ENCODE measurements at places on chromosomes 4 and X. TPM values are rescaled to one million over a fixed set of nuclear protein-coding genes. Genes with fewer than 3 reads are reported as not detected.

Gene SCRG1
- total RNA-seq, result 0.25 TPM

Gene REPS2
- total RNA-seq, result 7.5 TPM

Gene RASSF6
- not detected for total RNA-seq

Gene PRRG3
- 0.10 TPM for total RNA-seq

Gene CLIC2
- total RNA-seq, result 5.2 TPM

Gene GPAT3
- 1.5 TPM for total RNA-seq

Gene LAMTOR3
- 31.0 TPM for total RNA-seq

Gene DSPP
- not detected for total RNA-seq

Gene DDX53
- total RNA-seq, result not detected

Gene SNX12
- total RNA-seq, result 51.0 TPM

Gene CWH43
- not detected for total RNA-seq

Gene NUDT11
- 9.5 TPM for total RNA-seq

Gene TCEAL3
- 36.9 TPM for total RNA-seq

Gene NDUFA1
- 67.8 TPM for total RNA-seq

Gene FATE1
- total RNA-seq, result 0.75 TPM

Gene ZNF185
- total RNA-seq, result 2.2 TPM

Gene DAPP1
- not detected for total RNA-seq

Gene PDZD4
- total RNA-seq, result 0.69 TPM

Gene GYPA
- total RNA-seq, result not detected

Gene ATOH1
- not detected for total RNA-seq

Gene CT45A10
- total RNA-seq, result not detected

Gene LRAT
- not detected for total RNA-seq

Gene FDCSP
- total RNA-seq, result not detected

Gene ANXA10
- total RNA-seq, result 1.5 TPM

Gene LRRC66
- 0.34 TPM for total RNA-seq

Gene UCP1
- total RNA-seq, result not detected

Gene C4orf54
- not detected for total RNA-seq

Gene FGA
- not detected for total RNA-seq

Gene USP17L13
- total RNA-seq, result not detected

Gene LINC00632
- 50.2 TPM for total RNA-seq

Gene KCNE5
- total RNA-seq, result 0.31 TPM

Gene HSD17B13
- not detected for total RNA-seq

Gene GRIA2
- total RNA-seq, result not detected

Gene APELA
- not detected for total RNA-seq

Gene SH3RF1
- total RNA-seq, result 23.8 TPM

Gene MXRA5
- total RNA-seq, result 2.6 TPM

Gene SSX2
- not detected for total RNA-seq

Gene HSFX1
- 0.56 TPM for total RNA-seq

Measured in cardiac ventricle fibroblast (primary cell).